ENCODE measurements at places on chromosomes 3 and 15.

- DNase-seq = no peak
These were observed 292.3 kb downstream of the KBTBD8 start for GRCh38 chr3:67290438-67290837.

- DNase-seq = no peak
These were observed 26.2 kb upstream of the MTMR14 start for GRCh38 chr3:9623148-9623547.

DNA sequence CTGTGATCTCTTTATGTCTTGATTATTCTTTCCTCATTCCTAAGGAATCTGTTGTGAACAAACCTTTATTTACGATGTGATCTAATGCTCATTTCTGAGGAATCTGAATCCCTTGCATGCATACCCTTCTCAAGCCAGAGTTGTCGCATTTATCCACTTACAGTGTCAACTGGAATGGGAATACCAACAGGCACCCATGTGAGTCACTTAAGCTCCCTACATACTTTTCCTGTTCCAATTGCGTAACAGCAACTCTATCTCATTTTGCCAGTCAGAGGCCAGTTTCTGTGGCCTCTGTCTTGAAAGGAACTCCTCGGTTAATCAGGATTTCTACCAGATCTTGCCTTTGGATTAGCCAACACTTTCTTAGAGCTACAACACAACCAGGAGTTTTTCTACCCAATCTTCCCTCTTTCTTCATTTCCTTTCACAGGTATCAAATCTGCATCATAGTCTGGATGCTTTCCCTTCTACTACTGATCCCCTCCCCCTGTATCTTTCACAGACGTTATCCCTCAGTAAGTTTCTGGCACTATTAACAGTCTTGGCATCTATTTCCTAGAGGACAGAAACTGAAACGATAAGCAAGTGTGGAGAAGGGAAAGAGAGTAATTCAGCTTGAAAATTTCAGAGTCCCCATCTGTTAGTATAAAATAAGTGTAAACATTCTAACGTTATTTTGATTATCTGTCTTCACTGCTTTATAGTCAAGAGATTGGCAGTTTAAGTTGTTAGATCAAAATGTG is 66.8 kb upstream of the BCHE start:
- DNase-seq = no peak

- DNase-seq = no peak
These were observed 67.5 kb downstream of the RPL22L1 start for GRCh38 chr3:170802164-170803151.

DNA sequence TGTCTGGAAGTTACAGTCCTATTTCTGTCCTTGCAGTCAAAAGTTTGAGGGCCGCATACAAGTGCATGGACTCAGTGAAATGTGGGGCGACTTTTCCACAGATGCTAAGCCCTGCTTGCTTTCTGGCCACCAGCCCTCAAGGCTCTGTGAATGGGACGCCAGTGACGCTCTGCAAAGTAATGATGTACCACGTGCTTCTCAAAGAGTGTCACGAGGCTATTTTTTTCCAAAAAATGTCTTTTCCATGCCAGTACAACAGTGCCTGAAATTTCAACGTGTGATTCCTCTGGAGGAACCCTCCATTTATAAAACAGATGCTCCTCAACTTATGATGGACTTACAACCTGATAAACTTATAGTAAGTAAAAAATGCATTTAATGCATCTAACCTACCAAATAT is 281.8 kb upstream of the CRBN start:
- DNase-seq = no peak

- DNase-seq = no peak
These were observed 45.2 kb upstream of the NR2F2 start for GRCh38 chr15:96285305-96285704.

DNA sequence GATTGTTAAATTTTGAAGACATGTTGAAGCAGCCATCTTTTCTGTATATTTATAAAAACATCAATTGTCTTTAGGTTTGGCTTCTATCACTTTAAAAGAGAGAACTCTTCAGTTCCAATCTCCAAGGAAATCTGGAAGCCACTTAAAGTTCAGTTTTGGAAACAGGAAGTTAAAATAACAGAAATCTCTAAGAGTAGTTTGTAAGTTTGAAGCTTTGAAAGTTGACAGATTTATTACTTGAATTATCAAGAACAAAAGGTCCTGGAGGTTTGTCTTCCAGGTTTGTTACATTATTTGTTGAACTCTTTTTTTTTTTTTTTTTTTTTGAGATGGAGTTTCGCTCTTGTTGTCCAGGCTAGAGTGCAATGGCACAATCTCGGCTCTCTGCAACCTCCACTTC is 30.0 kb downstream of the RNF111 start:
- DNase-seq = no peak

DNA sequence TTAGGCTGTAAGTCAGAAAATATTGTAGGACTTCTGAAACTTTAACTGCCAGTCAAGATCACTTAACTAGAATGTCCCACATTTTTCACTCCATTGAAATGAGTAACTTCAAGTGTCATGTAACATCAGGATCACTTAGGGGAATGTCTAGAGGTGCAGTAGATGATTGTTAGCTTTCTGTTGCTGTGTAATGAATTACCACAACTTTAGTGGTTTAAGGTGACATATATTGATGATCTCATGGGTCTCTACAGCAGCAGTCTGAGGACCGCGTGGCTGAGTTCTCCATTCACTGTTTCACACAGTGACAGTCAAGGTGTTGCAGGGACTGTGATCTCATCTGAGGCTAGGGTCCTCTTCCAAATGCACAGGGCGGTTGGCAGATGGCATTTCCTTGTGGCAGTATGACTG is 82.7 kb downstream of the SLC25A26 start:
- DNase-seq = peak; percentile 76
